ENCODE measurements at places on chromosomes 13 and 19. TPM values are rescaled to one million over a fixed set of nuclear protein-coding genes. Genes with fewer than 3 reads are reported as not detected.

The TUBA3C gene
- total RNA-seq = not detected

The SWSAP1 gene
- 1.2 TPM for total RNA-seq

The NPAS1 gene
- total RNA-seq = 1.9 TPM

The GPC6 gene
- 45.2 TPM for total RNA-seq

The ZNF14 gene
- total RNA-seq = 1.7 TPM

The ZNF285 gene
- total RNA-seq = 0.72 TPM

The PPM1N gene
- total RNA-seq = 1.2 TPM

The KLK4 gene
- not detected for total RNA-seq

The C5AR2 gene
- total RNA-seq = under 0.01 TPM

The VSTM2B gene
- not detected for total RNA-seq
